ENCODE measurements at places on chromosomes 16 and 17.

DNA sequence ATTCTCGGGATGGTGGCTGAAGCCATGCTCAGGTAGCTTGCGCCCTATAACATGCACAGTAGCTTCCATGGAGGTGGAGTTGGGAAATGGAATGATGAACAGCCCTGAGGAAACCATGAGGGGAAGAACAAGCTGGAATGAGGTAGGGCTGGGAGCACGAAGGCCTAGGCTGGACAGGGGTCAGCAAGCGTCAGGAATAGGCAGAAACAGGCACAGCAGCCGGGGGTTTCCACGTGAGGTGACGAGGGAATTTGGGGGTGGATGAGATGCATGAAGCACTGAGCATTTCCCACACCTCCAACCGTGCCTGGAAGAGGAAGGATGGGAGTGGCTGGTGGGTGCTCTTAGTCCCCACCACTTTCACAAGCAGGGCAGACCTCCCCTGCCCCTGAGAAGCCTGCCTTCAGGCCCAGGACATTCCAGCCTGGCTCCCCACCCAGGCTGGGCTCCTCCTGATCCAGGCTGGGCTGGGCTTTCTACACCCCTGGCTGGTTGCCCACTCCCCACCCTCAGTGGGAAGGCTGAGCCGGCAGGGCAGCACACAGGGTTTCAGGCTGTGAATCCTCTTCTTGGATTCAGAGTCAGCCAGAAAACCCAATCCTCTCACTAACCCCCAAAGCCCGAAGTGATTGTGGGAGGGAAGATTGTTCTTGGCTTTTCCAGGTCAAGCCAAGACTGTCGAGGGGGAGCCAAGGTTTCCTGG is 21.9 kb downstream of the PLEKHG4 start:
- DNase-seq = no peak

DNA sequence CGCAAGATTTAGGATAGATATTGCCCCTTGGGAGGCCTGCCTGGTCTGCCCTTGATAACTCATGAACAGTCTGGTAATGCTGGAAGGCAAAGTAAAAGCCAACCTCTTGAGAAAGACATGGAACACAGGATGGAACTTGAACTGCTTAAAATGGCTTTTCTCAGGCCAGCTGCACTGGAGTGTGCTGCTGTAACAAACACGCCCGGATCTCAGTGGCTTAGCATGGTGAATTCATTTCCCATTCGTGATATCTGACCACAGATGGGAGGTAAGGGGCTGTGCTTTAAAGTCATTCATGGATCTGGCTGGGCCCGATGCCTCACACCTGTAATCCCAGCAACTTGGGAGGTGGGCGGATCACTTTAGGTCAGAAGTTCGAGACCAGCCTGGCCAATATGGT is 113.2 kb downstream of the WWOX start:
- DNase-seq = no peak

DNA sequence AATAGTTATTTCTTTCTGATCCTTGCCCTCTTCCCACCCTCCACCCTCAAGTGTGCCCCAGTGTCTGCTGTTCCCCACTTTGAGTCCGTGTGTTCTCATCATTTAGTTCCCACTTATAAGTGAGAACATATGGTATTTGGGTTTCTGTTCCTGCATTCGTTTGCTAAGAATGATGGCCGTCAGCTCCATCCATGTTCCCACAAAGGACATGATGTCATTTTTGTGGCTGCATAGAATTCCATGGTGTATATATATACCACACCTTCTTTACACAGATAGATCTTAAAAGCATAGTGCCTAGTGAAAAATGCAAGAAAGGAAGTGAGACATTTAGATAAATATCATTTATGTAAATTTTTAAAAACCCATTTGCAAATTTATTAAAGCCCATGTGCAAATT is 33.1 kb downstream of the HS3ST2 start:
- DNase-seq = no peak

GRCh38 chr16:67917852-67918236 is 13.8 kb downstream of the CTRL start:
- no peak for DNase-seq

DNA sequence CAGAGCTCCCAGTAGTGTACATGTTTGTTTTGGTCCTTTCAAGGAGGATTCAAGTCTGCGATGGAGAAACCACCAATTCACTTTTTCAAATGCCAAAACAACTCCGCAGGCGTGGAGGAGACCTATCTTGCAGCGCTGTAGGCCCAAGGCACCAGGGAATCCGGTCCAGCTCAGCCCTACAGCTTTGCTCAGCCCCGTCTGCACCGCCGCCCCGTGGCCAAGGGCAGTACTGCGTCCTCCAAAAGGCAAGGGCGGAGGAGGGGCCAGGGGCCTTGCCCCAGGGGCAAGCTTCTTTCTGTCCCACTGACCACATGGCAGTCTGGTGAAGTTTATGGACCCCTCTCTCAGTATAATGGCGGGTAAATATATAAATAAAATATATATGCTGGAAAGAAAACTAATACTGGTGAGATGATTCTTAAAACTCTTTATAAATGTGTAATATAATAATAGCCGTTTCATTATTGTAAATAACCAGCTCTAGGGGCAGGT is 709 bp upstream of the CD300LG start:
- peak; percentile 64 for DNase-seq

- no peak for DNase-seq
These were observed 11.2 kb downstream of the PIEZO1 start for GRCh38 chr16:88773812-88774291.

GRCh38 chr16:49766225-49766624 is 89.7 kb downstream of the ZNF423 start:
- no peak for DNase-seq

- DNase-seq = no peak
These were observed 8.4 kb downstream of the CCL16 start for GRCh38 chr17:35972945-35973332.

DNA sequence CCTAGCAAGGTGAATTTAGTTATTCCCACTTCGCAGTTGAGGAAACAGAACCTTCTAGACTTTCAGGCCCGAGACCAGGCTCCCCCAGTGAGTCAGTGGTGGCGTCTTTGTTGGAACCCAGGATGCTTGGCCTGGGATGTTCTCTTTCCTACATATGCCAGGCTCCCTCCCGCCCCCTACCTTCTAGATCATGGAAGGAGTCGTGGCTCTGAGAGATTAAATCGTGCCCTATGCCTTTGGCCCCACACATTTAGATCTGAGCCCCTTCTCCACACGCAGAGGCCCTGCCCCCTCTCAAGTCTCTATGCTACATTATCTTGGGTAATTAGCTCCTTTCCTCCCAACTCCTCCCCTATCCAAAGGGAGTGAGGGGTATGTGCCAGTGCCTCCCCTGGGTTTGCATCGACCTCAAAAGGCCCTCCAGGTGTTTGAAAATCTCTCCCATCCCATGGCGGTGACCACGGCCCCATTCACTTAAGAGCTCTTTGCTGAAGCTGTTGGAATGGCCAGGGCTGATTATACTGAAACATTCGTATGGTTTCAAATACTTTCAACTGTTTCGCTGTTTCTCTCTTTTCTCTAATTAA is 3.0 kb downstream of the NGFR start:
- no peak for DNase-seq

- no peak for DNase-seq
These were observed 26.3 kb upstream of the METRNL start for GRCh38 chr17:83053021-83053681.

DNA sequence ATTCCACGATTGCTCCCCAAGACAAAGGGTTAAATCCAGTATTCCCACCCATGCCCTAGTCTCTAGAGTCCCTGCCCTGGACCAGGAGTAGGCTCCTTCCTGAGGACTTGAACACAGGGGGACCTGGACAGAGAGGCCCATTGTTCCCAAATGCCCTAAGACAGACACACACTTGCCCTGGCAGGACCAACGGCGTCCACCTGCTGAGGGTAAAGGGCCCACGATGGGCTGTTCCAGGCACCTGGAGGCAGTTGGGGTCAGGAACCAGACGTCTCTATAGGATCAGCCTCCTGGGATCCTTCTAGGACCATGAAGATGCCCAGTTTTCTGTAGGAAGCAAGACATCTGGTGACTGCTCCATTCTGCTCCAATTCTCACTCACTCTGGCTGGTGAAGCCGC is 39.3 kb downstream of the TNFRSF13B start:
- DNase-seq = no peak

DNA sequence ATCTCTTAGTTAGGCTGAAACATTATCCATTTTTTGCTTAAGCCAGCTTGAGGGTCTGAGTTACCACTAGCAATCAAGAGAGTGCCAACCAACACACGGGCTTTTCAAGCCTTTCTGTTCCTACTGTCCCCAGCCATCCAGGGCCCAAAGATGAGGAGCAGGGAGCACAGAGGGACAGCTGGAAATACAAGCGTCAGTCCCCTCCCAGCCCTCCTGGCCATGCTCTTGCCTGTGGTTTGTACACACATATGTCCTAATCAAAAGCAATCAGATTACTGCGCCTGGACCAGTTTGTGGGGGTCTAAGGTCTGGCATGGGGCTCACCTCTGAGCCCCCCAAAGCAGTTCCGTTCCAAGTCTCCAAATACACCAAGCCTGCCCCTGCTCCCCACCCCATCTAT is 3.5 kb downstream of the CORO7 start:
- DNase-seq = no peak

DNA sequence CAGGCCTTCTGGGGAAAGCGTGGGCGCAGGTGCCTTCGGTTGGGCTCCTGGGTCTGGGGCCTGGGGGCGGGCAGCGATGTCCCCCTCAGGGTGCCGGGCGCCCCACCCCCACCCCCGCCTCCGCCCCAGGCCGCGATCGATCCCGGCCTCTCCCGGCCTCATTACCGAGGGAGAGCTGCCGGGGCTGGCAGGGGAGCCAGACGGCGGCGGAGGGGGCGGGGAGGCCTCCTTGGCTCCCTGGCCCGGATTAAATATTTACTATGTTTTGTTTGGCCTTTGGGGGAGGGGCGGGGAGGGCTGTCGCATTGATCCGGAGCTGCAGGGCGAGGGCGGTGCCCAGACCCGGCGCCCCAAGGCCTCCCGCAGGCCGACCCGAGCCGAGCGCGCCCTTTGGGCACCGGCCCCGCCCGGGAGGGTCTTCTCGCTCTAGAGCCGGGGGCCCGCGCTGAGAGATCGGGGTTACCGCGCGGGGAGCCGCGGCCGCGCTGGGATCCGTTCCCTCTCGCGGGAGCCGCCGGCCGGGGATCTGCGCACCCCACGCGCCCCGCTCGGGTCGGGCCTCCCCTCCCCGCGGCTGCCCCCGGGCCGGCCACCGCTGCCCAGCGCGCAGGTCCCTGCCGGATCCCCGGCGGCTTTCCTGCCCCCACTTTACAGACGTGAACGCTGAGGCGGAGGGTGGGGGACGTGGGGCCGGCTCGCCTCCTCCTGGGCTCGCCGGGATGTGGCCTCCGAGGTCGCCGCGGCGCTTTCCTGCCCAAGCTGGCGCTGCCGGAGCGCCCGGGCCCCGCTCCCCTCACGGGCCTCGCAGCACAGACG is 27.0 kb downstream of the RTN4RL1 start:
- no peak for DNase-seq

- no peak for DNase-seq
These were observed 42.7 kb upstream of the ANKFN1 start for GRCh38 chr17:56110463-56111135.

GRCh38 chr16:85422196-85422631 is 190.9 kb upstream of the GSE1 start:
- DNase-seq = no peak

GRCh38 chr17:40089077-40089895 is 11.1 kb downstream of the NR1D1 start:
- no peak for DNase-seq

GRCh38 chr17:31754239-31754945 is 104.7 kb downstream of the COPRS start:
- DNase-seq = no peak

GRCh38 chr16:50210266-50211038 is 55.9 kb upstream of the ADCY7 start:
- peak; percentile 19 for DNase-seq

DNA sequence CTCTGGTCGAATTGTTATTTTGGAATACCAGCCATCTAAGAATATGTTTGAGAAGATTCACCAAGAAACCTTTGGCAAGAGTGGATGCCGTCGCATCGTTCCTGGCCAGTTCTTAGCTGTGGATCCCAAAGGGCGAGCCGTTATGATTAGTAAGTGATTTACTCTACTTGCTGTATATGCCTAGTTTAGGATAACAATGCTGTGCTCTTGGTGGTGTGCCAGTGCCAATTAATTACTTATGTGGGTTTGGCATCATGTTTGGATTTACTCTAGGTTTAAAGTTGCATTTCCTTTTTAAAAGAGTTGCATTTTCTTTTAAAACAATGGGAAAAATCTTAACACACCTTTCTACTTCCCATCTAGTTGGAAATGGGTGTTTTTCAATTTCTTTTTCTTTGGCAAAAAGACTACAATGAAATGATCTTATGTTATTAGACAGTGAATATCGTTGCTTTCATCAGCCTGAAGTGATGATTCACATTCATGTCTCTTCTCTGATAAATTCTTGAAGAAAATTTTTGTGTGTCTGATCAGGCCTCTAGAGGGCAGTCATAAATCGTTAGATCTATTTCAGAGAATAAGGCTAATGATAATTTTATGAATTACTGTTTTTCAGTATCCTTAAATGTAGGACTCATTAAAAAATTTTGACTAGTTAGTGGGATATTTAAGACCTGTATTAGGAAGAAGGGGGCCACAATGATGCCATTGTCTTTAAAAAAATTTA is 5.6 kb downstream of the SF3B3 start:
- no peak for DNase-seq

GRCh38 chr17:49910094-49910857 is 58.7 kb upstream of the DLX4 start:
- DNase-seq = no peak

GRCh38 chr16:77359065-77359502 is 75.8 kb downstream of the ADAMTS18 start:
- no peak for DNase-seq

- no peak for DNase-seq
These were observed 13.9 kb upstream of the STAT3 start for GRCh38 chr17:42402117-42402516.

GRCh38 chr17:64187093-64187895 is 57.4 kb upstream of the ERN1 start:
- DNase-seq = no peak

- DNase-seq = no peak
These were observed 65.1 kb upstream of the METRNL start for GRCh38 chr17:83014297-83014696.

GRCh38 chr16:31460582-31461002 is 1.3 kb downstream of the ARMC5 start:
- no peak for DNase-seq

GRCh38 chr17:280901-281300 is 71.7 kb downstream of the RPH3AL start:
- no peak for DNase-seq

GRCh38 chr17:61567045-61567802 is 23.8 kb downstream of the NACA2 start:
- no peak for DNase-seq
